ENCODE measurements at places on chromosomes 3 and 15. TPM values are rescaled to one million over a fixed set of nuclear protein-coding genes. Genes with fewer than 3 reads are reported as not detected.

The TLR9 gene
- 2.0 TPM for total RNA-seq

The TUSC7 gene
- total RNA-seq, result not detected

The COL7A1 gene
- 1.0 TPM for total RNA-seq

The SYNM gene
- total RNA-seq, result 4.5 TPM

The IL12A gene
- 0.19 TPM for total RNA-seq

The RTP1 gene
- total RNA-seq, result not detected

The AHSG gene
- not detected for total RNA-seq

The ISL2 gene
- total RNA-seq, result not detected

The GCHFR gene
- 61.5 TPM for total RNA-seq

The ALDH1L1 gene
- not detected for total RNA-seq

The GOLGA8J gene
- total RNA-seq, result 0.31 TPM

The SEMA3G gene
- total RNA-seq, result 0.06 TPM

The SLC7A14 gene
- not detected for total RNA-seq

The RHCG gene
- not detected for total RNA-seq

The LSMEM2 gene
- not detected for total RNA-seq

The TMC3 gene
- not detected for total RNA-seq
